ENCODE measurements at places on chromosomes 7 and 10.

GRCh38 chr10:11144626-11145494, 127.2 kb downstream of the CELF2 start:
- DNase-seq, result no peak

DNA sequence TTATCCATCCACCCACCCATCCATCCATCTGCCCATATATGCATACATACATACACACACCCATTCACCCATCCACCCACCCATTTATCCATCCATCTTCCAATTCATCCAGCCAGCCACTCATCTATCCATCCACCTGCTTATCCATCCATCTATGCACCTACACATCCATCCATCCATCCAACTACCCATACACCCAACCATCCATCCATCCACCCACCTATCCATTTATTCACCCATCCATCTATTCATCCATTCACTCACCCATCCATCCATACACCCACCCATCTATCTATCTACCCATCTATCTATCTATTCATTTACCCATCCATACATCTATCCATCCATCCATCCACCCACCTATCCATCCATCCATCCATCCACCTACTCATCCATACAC, 17.3 kb downstream of the TMEM72 start:
- no peak for DNase-seq

- no peak for DNase-seq
Measured at GRCh38 chr7:44637788-44638594, 31.6 kb downstream of the OGDH start.

DNA sequence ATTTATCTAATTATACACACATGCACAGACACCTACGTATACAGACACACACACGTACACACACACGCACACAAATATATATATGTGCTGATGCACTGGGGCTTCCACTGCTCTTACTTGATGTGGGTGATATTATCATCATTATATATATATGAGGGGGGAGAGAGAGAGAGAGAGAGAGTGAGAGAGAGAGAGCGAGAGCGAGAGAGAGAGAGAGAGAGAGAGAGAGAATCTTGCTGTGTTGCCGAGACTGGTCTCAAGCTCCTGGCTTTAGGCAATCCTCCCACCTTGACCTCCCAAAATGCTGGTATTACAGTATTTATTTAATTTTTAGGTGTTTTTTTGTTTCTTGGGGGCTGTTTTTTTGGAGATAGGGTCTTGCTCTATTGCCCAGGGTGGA, 3.6 kb upstream of the RABGEF1 start:
- DNase-seq, result no peak

DNA sequence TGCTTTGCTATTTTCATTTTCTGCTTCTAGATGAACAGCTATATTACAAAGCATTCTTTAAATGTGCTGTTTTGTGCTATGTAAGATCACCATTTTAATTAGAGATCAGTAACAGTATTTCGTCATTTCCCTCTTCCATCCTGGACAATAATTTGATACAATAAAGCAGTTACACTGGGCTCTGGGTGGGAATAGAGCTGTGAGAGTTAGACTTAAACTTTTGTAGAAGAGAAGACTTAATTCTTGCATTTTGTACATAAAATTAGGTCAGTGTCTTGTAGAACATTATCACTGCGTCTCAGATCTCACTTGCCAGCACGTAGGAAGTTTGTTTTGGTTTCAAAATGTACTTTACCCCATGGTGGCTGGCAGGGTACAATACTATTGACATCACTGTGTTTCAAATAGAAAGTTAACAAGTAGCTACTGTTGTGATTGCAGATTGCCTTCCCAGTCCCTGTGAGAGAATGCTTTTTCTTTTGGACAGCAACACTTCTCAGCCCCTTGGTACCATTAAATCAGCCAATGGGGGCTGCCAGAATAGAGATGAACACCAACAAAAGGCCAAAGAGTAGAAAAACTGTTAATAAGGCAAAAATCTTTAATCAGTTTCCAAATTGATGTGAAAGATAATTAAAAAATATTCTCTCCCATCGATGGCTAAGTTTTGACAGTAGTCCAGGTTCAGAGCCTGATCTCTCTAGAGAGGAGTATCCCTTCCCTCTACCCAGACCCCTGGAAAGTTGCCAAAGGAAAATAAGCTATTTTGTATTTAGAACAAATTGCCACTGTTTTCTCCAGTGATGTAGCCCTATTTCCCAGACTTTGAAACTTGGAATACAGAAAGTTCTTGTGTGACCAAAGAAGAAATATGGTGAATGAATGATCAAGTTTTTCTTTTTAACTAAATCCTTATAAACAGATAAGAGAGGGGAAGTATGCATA, 35.1 kb downstream of the SMNDC1 start:
- no peak for DNase-seq

Measured in NCI-H510A (cell line).